T-cell (primary cell): ENCODE measurements at places on chromosomes 16 and 17.

- H3K36me3 ChIP-seq, result peaks cover 5% of the 10 kb centered on the region
- peaks cover 27% of the 10 kb centered on the region for H3K4me1 ChIP-seq
These were observed 8.6 kb downstream of the CCDC102A start for GRCh38 chr16:57527610-57528360.

DNA sequence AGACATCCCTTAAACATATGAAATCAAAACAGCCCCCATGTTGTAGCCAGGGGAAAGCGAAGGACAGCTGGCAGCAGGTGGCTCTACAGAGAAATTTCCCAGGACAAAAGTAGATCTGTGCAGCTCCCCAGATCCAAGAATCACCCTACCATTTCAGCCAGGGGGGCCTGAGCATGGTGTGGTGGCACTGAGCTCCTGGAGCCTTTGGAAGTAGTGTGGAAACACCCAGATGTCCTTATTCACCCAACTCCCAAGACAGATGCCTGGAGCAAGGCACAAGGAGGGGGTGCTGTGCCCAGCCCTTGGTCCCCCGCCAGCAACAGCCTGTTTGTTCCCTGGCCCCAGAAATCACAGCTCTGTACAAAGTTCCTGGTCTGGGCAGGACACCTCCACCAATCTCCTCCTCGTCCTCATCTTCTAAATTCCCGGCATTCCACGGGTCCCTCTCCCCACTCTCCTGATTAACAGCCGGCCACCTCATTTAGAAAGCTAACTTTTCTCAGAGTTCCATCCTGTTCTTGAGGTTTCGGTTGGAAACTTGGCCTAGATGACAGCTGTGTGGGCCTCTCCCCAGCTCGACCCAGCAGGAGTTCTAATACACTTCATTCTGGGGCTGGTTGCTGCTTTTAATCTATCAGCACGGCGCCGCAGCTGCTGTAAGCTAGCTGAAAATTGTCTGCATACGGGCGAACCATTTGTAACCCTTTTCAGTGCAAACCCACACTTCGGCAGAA lies 191.1 kb downstream of the C16orf78 start:
- H3K4me1 ChIP-seq, result no peaks in the 10 kb centered on the region
- H3K27me3 ChIP-seq, result peaks cover 7% of the 10 kb centered on the region

DNA sequence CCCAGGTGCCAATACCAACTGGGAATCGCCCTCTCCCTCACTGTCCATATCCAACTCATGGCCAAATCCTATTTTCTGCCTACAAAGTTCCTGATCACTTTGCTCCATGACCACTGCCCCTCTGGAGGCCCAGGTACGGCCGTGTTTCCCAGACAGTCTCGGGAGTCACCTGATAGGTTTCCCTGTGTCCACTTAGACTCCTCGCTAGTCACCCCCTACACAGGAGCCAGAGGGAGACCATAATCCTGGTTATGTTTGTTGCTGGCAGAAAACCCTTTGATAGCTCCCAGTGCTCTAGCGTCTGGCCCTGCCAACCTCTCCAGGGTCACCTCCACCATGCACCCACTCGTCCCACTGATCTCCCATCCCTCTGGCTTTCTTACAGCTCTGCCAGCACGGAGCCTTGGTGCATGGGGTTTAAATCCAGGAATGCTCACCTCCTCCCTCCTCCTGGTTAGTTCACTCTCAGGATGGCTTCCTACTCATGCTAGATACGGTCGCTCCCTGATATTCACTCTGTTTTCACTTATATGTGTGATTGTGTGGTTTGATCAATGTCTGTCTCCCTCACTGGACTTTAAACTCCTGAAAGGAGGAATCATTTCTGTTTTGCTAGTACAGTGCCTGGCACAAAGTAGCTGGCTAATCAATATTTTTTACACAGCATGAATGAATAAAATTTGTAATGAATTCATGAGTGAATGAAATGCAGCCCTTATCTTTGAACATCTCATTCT lies 7.5 kb upstream of the CALB2 start:
- no peaks in the 10 kb centered on the region for H3K27me3 ChIP-seq
- DNase-seq, result no peak
- no peaks in the 10 kb centered on the region for H3K36me3 ChIP-seq
- H3K4me1 ChIP-seq, result no peaks in the 10 kb centered on the region
- H3K4me3 ChIP-seq, result no peak overlapping the region
- H3K27ac ChIP-seq, result no peak overlapping the region

DNA sequence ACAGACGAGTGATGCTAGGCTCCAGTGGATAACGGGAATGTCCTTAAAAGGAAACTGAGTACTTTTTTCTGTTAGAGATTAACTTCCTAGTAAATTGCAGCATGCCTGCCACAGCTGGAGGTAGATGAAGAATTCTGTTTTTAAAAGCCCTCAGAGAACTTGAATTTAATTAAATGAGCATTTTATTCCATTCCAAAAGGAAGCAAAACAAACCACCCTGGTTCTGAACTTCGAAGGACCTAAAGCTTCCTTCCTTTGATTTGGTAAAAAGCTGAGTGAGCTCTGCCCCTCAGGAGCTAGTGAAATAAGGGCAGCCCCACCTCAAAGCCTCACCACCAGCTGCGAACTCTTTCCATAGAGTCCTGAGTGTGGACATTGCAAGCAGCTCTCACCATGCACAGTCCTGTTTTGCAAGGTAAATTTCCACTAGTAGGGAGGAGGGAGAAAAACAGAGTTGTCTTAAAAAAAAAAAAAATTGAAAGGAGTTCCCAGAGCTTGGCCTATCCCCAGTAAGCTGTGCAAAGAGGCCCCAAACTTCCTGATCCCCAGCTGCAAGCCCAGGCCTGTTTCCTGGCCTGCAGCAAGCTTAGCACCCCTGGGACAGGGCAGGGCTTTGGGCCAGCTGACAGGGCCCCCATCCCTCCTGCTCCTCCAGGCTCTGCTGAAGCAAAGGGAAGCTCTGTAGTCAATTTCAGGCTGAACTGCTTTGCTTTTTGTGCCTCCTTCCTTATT lies 11.2 kb downstream of the CHD9NB start:
- no peak overlapping the region for H3K4me3 ChIP-seq
- H3K27ac ChIP-seq, result no peak overlapping the region
- DNase-seq, result no peak
- no peaks in the 10 kb centered on the region for H3K27me3 ChIP-seq

- no peak for DNase-seq
- no peak overlapping the region for H3K27ac ChIP-seq
- H3K4me1 ChIP-seq, result no peaks in the 10 kb centered on the region
- H3K36me3 ChIP-seq, result no peaks in the 10 kb centered on the region
- H3K4me3 ChIP-seq, result no peak overlapping the region
- H3K27me3 ChIP-seq, result peaks cover 56% of the 10 kb centered on the region
These were observed 92.7 kb upstream of the CDH5 start for GRCh38 chr16:66273644-66274334.

GRCh38 chr17:39738983-39739884 lies 1.5 kb downstream of the GRB7 start:
- peaks cover 26% of the 10 kb centered on the region for H3K4me1 ChIP-seq
- no peaks in the 10 kb centered on the region for H3K27me3 ChIP-seq
- H3K27ac ChIP-seq, result no peak overlapping the region
- peaks cover 2% of the 10 kb centered on the region for H3K36me3 ChIP-seq

- H3K36me3 ChIP-seq, result no peaks in the 10 kb centered on the region
- peaks cover 70% of the 10 kb centered on the region for H3K27me3 ChIP-seq
- H3K4me3 ChIP-seq, result peak within 1 kb of the TSS; percentile 57
These were observed at the start of gene FGF11 for GRCh38 chr17:7439462-7440112. TSS of gene FGF11 (plus strand) at chr17:7439512. CDS start at chr17:7439621, 109 bp downstream.

DNA sequence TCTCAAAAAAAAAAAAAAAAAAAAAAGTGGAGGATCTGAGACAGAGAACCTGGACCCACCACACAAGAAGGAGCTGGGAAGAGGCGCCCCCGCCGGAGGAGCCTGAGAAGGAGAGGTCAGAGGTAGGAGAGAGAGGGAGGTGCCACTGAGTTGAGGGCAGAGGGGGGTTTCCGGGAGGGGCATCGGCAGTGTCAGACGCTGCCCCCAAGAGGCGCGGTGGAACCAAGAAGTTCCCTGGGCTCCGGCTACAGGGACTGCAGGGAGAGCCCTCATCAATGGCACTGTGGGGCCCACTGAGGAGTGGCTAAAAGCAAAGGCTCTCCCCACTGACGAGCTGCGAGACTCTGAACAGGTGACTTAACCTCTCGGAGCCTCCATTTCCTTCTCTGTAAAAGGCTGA lies 4.2 kb downstream of the CCDC42 start:
- no peaks in the 10 kb centered on the region for H3K4me1 ChIP-seq
- H3K27me3 ChIP-seq, result no peaks in the 10 kb centered on the region
- H3K27ac ChIP-seq, result peak overlapping the region; percentile 57
- peak; percentile 37 for DNase-seq

DNA sequence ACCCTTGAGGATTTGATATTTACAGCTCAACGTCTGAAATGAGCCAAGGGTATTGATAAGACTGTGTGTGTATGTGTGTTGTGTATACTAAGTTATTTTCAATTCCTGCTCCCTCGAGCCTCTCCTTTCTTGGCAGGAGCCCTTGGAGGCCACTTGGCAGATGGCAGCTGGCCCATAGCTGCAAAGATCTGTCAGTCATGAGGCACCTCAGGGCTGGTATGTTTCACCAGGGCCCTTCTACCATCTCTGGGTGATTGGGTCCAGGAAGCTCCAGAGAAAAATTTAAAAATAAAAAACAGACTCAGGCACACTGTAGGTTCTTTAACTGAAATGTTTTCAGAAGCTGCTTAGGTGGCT lies 355.7 kb downstream of the HAPSTR1 start:
- no peaks in the 10 kb centered on the region for H3K36me3 ChIP-seq
- no peak overlapping the region for H3K27ac ChIP-seq
- H3K27me3 ChIP-seq, result no peaks in the 10 kb centered on the region
- no peaks in the 10 kb centered on the region for H3K4me1 ChIP-seq
- no peak overlapping the region for H3K4me3 ChIP-seq

GRCh38 chr17:80922580-80923160 lies 69.0 kb upstream of the CHMP6 start:
- H3K27ac ChIP-seq, result no peak overlapping the region
- no peak overlapping the region for H3K4me3 ChIP-seq
- no peaks in the 10 kb centered on the region for H3K27me3 ChIP-seq
- no peaks in the 10 kb centered on the region for H3K4me1 ChIP-seq
- peaks cover 41% of the 10 kb centered on the region for H3K36me3 ChIP-seq
- no peak for DNase-seq

GRCh38 chr17:45703348-45703747 lies 80.8 kb upstream of the CRHR1 start:
- H3K4me3 ChIP-seq, result no peak overlapping the region
- H3K27ac ChIP-seq, result no peak overlapping the region
- DNase-seq, result no peak
- H3K4me1 ChIP-seq, result no peaks in the 10 kb centered on the region

GRCh38 chr17:17514993-17515933 lies 19.1 kb upstream of the RASD1 start:
- no peak for DNase-seq
- H3K36me3 ChIP-seq, result no peaks in the 10 kb centered on the region
- H3K27ac ChIP-seq, result no peak overlapping the region
- H3K4me1 ChIP-seq, result no peaks in the 10 kb centered on the region
- no peak overlapping the region for H3K4me3 ChIP-seq
- no peaks in the 10 kb centered on the region for H3K27me3 ChIP-seq

DNA sequence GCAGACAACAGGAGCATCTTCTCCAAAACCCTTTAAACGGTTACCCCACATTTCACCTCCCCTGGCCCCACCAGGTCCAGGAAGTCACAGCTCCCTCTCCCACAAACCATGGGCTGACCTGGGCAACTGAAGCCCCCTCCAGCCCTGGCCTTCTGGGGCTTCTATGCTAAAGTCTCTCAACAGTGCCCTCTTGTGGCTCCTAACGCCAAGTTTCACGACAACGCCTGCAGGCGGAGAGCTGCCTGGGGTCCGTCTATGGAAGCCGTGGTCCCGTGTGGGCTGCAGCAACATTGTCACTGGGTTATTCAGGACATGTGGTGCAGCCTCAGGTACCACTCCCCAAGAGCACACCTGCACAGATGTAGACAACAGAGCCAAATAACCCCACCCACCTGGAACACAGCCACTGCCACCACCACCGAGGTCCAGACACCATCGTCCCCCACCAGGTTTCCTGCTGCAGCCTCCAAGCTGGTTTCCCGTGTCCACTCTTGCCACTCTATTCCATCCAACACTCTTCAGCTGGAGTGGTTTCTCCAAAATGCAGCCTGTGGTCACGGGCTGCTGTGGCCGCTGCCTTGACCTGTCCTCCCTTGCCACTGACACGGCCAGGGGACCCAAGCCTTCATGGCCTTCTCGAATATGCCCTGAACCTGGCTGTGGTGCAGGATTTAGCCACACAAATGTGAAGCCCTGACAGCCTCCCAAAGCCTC lies 19.1 kb downstream of the C16orf95 start:
- H3K4me3 ChIP-seq, result no peak overlapping the region
- peak; percentile 24 for DNase-seq
- H3K27me3 ChIP-seq, result no peaks in the 10 kb centered on the region
- no peaks in the 10 kb centered on the region for H3K4me1 ChIP-seq

- no peaks in the 10 kb centered on the region for H3K27me3 ChIP-seq
- no peak for DNase-seq
- no peak overlapping the region for H3K4me3 ChIP-seq
- H3K36me3 ChIP-seq, result no peaks in the 10 kb centered on the region
- H3K4me1 ChIP-seq, result no peaks in the 10 kb centered on the region
These were observed 17.7 kb downstream of the PIMREG start for GRCh38 chr17:6461792-6462524.

- no peaks in the 10 kb centered on the region for H3K4me1 ChIP-seq
- H3K36me3 ChIP-seq, result no peaks in the 10 kb centered on the region
- H3K27me3 ChIP-seq, result peaks cover 18% of the 10 kb centered on the region
- no peak for DNase-seq
- H3K4me3 ChIP-seq, result no peak overlapping the region
These were observed 26.8 kb upstream of the WSCD1 start for GRCh38 chr17:6043405-6043804.

DNA sequence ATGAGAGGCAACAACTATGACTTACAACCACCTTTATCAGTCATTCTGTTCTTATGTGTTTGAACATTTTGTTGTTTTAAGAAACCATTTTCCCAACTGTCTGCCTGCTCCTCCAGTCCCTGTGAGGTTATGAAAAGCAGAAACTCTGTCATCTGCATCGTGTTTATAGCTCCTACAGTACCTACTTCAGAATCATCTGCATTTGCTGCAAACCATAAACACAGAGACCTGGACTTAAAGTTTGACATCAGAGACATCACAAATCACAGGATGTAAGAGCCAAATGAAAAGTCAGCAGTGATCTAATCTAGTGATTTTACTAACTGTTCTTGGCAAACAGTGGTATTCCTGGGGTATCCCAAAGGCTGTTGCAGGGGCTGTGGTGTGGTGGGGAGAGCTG lies 55.2 kb downstream of the CDH11 start:
- H3K27me3 ChIP-seq, result no peaks in the 10 kb centered on the region
- no peak for DNase-seq
- no peaks in the 10 kb centered on the region for H3K4me1 ChIP-seq
- H3K4me3 ChIP-seq, result no peak overlapping the region

- no peak for DNase-seq
- H3K27me3 ChIP-seq, result peaks cover 8% of the 10 kb centered on the region
- no peaks in the 10 kb centered on the region for H3K4me1 ChIP-seq
These were observed 451.8 kb upstream of the CCL2 start for GRCh38 chr17:33803199-33803685.

DNA sequence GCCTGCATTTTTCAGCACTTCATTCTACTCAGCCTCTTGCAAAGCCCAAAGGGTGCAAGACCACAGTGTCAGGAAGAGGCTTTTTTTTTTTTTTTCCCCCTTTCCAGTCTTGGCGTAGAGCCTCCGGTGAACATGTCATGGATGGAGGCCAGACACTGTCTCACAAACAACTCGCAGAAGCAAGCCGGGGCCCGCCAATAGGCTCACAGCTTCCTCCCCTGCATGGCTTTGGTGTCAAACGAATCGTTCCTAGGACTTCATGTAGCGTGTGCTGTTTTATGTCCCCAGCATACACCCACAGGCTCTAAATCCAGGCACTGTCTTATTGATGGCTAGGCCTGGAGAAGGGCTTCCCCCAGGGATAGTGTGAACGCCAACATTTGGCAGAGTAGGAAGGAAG lies 457.7 kb upstream of the MAF start:
- H3K27ac ChIP-seq, result no peak overlapping the region
- H3K36me3 ChIP-seq, result no peaks in the 10 kb centered on the region
- H3K27me3 ChIP-seq, result no peaks in the 10 kb centered on the region
- no peak overlapping the region for H3K4me3 ChIP-seq
- no peak for DNase-seq
- H3K4me1 ChIP-seq, result no peaks in the 10 kb centered on the region
